HuH-7 (cell line): ENCODE measurements at places on chromosomes 7 and 10.
A peak's percentile ranks its signal among the peaks of the same experiment; 100 is the strongest.

DNA sequence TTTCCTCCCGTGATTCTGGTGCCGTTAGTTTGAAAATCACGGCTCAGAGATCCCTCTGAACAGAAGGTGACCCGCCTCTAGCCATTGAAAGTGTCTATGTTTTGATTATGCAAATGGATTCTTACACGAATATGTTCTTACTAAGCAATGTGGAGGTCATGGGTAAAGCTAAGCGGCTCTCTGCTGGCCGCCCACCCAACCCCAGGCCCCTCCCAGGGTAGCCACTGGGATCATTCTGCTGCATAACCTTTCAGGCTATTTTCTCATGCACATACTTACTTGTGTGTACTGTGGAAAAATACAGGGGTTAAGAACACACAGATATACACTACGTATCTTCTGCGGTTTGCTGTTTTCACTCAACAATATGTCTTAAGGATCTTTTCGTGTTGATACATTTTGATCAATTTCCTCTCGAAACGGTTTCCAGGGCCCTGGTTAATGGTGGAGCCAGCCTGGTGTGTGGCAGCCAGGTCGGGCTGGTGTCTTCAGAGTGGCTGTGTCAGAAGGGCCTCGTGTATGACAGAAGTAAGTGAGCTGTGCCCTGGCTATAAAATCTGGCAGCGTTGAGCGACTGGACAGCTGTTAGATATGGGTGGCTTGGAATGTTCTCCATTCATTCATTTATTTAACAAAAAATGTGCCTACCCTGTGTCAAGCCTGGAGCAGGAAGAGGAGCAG is 29.9 kb downstream of the ZNF783 start:
- no peak for DNase-seq

DNA sequence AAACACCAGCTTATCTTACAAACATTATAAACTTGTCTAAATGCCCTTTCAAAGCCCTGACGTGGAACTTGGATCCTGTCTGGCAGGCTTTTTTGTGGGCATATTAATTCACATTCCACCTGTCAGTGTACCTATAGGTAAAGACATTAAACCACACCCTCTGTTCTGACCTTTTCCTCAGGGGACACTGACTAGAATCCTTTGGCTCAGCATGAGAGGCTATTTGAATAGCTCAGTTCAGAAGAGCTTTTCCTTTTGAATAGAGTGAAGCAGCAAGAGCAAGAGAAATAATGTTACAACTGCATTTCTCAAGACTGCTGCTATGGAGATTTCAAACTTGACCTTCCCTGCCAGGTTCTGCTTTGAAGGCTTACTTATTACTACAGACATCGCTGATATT is 76.9 kb downstream of the CYP51A1 start:
- DNase-seq, result no peak

GRCh38 chr7:148245381-148245780 is 345.2 kb upstream of the C7orf33 start:
- no peak for DNase-seq

- DNase-seq, result peak; percentile 37
Measured at GRCh38 chr10:119608316-119609155, 11.8 kb upstream of the TIAL1 start.

GRCh38 chr7:75963381-75963995 is 30.9 kb downstream of the TMEM120A start:
- DNase-seq, result no peak

GRCh38 chr7:42263971-42264370 is 27.0 kb upstream of the GLI3 start:
- no peak for DNase-seq

GRCh38 chr7:82841828-82842227 is 320.9 kb downstream of the PCLO start:
- no peak for DNase-seq

- DNase-seq, result no peak
Measured at GRCh38 chr7:106858618-106859532, 6.2 kb upstream of the PIK3CG start.

DNA sequence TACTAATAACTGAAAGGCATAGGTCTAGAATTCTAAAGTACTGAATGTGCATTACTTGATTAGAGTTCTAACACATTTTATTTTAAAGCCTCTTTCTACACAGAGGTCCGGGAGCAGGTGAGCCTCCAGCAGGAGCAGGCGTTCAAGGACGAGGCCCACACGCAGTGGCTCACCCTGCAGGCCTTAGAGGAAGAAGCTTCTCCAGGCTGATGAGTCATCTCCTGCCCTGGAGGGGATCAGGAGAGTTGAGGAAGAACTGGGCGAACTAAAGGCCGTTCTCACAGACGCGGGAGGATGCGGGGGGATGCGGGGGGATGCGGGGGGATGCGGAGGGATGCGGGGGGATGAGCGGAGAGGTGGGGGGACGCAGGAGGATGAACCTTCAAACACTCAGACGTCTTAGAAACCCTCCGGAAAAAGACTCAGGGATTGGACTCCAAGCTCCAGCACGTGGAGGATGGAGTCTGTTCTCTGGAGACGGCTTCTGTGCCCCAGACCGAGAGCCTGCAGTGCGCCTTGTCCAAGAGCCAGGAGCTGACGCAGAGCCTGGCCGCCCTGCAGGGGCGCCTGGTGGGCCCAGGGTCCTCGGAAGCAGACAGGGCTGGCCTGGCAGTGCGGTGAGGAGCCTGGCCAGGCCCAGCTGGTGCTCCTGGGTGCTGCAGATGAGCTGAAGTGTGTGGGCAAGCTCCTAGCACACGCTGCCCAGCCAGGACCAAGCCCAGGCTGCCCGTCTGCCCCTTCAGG is 433.7 kb upstream of the TPK1 start:
- peak; percentile 25 for DNase-seq

- peak; percentile 59 for DNase-seq
Measured at GRCh38 chr7:47179812-47180515, 401.9 kb downstream of the TNS3 start.

GRCh38 chr10:93193906-93194305 is 120.2 kb downstream of the CYP26A1 start:
- DNase-seq, result no peak

- no peak for DNase-seq
Measured at GRCh38 chr7:20021066-20021465, 196.1 kb downstream of the MACC1 start.

GRCh38 chr7:115754226-115754625 is 276.3 kb downstream of the TFEC start:
- no peak for DNase-seq

DNA sequence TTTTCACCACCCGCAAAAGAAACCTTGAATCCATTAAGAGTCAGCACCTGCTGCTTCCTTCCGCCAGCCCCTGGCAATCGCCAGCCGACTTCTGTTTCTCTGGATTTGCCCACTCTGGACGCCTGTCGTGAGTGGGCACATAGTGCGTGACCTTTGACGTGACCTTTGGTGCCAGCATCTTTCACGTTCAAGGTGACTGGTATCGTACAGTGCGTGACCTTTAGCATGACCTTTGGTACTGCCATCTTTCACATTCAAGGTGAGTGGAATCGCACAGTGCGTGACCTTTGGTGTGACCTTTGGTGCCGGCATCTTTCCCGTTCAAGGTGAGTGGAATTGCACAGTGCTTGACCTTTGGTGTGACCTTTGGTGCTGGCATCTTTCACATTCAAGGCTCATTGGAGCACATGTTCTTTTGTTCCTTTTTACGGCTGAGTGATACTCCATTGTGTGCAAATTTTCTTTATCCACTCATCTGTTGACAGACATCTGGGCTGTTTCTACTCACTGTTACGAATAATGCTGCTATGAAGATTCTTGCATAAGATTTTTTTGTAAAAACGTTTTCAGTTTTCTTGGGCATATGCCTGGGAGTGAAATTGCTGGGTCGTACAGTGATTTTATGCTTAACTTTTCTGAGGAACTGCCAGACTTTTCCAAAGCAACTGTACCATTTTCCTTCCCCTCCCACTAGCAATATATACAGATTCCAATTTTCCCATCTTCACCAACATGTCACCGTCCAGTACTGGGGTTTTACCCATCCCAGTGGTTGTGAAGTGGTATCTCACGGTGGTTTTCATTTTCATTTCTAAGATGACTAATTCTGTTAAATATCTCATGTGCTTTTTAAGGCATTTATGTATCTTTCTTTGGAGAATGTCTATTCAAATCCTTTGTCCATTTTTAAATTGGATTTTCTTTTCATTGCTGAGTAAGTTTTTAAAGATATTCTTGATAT is 145.3 kb downstream of the DIP2C start:
- no peak for DNase-seq

GRCh38 chr10:3961082-3961481 is 176.1 kb upstream of the KLF6 start:
- DNase-seq, result no peak

DNA sequence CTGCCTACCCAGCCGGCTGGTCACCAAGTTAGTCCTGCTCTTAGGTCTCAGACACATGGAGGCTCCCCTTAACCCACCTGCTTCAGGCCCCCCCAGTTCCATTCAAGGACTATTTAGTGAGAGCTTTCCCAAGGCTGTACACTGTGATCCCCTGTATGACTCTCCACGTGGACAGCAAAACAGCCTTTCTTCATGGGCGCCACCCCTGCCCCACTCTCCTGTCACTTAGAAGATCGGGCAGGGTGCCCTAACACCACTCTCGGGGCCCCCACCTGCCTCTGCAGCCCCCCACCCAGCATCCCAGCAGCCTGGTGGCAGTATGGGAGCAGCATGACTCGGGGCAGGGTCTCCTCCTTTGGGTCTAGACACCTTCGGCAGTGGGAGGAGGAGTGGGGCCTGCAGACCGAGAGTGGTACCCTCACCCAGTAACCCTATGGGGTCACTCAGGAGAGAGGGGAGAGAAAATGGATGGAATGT is 116.6 kb downstream of the PTPN20 start:
- DNase-seq, result no peak

DNA sequence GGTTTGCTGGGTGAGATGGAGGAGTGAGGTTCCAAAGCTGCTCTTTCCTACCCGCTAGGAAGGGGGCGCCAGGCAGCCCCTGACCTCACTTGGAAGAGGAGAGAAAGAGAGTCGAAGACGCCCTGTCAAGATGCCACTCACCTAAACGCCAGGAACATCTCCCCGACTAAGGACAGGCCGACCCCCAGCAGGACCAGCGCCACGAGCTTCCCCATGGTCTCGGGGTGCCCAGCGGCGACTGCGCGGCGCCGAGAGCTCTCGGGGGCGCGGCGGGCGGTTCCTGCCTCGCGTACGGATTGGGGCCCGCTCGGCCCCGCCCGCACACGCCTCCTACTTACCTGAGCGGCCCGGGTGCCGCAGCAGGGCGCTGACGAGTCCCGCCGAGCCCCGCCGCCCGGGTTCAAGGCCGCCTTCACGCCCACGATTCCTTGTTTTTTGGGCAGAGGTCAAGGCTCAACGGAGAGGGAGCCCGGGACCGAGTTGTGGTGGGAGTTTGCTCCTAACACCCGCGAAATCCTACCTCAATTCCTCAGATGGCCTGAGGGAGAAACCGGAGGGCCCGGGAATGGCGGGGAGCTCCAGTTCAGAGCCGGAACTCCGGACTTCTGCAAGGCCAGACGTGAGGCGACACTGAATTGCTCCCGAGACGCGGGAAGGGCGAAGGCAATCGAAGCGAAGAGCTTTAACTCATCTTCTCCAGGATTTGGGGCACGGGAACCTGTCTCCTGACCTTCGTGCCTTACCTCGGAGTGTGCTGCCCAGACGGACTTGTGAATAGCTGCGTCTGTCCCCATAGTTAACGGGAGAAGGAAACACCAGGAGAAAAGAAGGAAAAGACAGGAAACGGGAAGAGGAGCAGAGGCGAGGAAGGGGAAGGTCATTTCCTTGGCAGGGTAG is at the start of gene PON3:
PON3 (minus strand) TSS at position 240 of the 897 bp plus-strand sequence; CDS start at position 215, 25 bp downstream.
- DNase-seq, result peak; percentile 76

DNA sequence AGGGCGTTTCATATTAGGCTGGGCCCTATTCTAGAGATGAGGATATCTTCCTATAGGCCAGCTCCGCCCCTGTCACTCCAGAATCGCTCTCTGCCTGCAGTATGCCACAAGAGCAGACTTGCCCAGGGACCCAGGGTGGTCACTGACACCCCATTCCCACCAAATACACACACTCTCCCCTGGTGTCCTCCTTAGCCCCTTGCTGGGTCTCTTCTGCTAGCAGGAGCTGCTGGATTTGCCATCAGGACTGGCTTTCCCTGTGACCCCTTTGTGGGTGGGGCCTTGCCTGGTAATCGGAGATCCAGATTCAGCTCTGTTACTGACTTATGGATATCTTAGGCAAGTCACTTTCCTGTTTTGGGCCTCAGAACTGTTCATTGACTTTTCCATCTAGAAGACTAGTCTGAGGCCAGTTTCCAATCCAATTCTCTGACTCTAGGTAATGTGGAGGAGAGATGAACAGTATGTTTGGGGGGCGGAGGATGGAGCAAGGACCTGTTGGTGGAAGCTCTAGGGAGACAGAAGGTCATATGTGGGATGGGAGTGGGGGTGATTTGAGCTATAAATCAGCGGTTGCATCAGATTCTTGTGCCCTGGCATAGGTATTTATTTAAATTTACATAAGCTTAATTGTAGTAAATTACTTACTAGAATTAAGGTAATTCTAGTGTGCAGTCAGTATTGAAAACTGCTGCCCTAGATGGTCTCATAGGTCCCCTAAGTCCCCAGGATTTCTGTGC is 1.6 kb downstream of the TSPAN15 start:
- DNase-seq, result no peak

DNA sequence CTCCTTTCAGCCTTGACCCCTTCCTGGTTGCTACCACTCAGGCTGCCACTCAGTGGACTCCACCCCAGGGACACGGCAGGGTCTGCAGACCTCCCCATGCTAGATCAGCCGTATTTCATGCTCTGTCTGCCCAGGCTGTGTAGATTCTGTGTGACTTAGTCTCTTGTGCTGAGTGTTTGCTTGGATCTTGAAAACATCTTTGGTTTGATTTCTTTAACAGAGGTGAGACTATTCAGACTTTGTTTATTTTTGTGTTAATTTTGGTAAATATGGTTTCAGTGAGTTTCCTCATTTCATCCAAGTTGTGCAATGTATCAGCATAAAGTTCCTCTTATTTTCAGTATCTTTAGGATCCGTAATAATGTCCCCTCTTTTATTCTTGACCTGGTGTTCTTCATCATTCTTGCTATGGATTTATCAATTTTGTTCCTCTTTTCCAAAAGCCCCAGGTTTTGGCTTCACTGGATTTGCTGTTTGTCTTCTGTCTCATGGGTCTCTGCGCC is 21.2 kb upstream of the PWWP2B start:
- no peak for DNase-seq

DNA sequence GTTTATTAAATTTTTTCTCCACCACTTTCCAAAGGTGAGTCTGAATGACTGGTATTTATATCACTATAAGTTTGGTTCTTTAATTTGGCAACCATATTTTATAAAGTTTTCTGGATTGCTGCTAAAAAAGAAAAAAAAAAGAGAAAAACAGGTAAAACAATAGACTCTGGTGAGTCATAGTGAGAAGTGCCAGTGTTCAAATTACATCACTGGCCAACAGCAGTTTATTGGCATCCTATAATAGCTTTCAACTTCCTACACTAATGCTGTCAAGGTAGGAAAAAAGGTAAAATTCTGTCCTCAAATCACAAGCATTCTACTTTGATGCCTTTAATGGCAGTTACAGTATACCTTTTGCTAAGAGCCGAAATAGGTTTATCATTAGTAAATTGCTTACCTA is 808.8 kb downstream of the GRM8 start:
- no peak for DNase-seq

DNA sequence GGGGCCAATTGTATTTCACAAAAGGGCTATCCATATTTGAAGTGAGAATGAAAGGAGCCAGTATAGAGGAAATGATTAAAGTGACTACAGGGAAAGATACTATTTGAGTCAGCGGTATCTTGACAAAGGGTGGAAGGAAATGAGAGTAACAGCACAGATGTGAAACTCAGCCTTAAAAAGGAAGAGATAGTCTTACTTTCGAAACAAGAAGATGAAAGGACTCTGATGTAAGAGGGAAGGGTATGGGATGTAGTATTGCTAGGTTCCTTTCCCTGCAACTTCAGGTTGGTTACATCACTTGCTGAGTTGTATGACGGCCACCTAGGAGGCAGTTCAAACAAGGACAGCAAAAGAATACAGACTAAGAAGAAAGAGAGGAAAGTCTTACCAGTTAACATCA is 13.7 kb downstream of the CISD1 start:
- no peak for DNase-seq
